ENCODE measurements at places on chromosomes 16 and 17.

- no peak overlapping the region for H3K27ac ChIP-seq
- H3K27me3 ChIP-seq: no peaks in the 10 kb centered on the region
- no peak overlapping the region for H3K4me3 ChIP-seq
- DNase-seq: no peak
- H3K36me3 ChIP-seq: no peaks in the 10 kb centered on the region
These were observed 4.3 kb downstream of the SPDYE4 start for GRCh38 chr17:8753976-8754440.

DNA sequence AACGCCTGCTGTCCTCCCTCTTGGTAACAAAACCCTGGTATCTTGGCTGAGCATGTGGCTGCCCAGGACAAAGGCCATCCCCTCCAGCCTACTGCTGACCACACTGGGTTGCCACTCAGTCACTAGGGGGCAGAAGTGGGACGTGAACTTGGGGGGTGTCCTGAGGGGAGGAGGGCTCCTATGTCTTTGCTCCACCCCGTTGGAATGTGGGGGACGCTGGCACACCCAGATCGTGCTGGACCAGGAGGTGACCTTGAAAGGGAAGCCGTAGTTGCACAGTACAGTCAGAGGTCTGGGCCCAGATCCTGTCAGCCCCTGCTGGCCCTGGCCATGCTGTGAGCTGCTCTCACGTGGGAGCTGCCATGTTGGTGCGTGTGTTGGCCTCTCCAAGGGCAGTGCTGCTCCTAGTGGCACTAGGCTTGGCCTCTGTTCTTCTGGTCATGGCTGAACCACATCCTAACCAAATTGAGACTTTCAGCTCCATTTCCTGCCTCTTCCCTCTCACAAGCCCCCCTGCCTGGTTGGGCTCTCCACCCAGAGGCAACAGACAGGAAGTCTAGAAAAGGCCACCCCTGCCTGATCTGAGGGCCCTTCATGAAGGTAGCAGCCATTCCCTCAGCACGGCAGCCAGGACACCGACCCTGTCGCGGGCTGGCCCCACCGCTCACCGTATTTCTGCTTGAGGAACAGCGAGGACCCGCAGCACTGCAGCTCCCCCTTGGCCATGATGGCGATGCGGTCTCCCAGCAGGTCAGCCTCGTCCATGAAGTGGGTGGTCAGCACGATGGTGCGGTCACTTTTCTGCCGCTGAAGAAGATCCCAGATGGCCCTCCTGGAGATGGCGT is 29.0 kb upstream of the RNPS1 start:
- no peaks in the 10 kb centered on the region for H3K4me1 ChIP-seq
- no peak overlapping the region for H3K4me3 ChIP-seq

DNA sequence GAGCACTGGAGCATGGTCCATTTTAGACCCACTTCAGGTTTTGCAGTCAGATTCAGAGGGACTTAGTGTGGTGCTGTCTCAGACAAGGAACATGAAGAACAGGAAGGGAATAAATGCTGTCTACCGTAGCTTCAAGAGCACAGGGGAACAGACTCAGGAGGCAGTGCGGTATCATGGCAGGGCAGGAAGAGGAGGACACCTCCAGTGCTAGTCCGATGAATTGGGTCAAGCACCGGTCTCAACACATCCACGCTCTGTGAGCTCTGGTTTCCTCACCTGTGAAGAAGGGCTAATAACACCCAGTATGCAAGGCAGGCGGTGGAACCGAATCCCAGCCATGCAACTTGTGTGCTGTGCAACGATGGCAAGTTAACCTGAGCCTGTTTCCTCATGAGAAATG is 3.6 kb upstream of the ANKFY1 start:
- no peak overlapping the region for H3K27ac ChIP-seq
- no peaks in the 10 kb centered on the region for H3K27me3 ChIP-seq
- DNase-seq: no peak
- H3K36me3 ChIP-seq: peaks cover 26% of the 10 kb centered on the region

- H3K4me1 ChIP-seq: no peaks in the 10 kb centered on the region
- no peak overlapping the region for H3K4me3 ChIP-seq
- no peaks in the 10 kb centered on the region for H3K27me3 ChIP-seq
- no peak for DNase-seq
These were observed 135.8 kb downstream of the CDH8 start for GRCh38 chr16:61900482-61900881.

- H3K27ac ChIP-seq: no peak overlapping the region
- no peaks in the 10 kb centered on the region for H3K36me3 ChIP-seq
- H3K4me1 ChIP-seq: peaks cover 12% of the 10 kb centered on the region
- H3K27me3 ChIP-seq: peaks cover 4% of the 10 kb centered on the region
These were observed 3.3 kb upstream of the VAC14 start for GRCh38 chr16:70804153-70804733.

DNA sequence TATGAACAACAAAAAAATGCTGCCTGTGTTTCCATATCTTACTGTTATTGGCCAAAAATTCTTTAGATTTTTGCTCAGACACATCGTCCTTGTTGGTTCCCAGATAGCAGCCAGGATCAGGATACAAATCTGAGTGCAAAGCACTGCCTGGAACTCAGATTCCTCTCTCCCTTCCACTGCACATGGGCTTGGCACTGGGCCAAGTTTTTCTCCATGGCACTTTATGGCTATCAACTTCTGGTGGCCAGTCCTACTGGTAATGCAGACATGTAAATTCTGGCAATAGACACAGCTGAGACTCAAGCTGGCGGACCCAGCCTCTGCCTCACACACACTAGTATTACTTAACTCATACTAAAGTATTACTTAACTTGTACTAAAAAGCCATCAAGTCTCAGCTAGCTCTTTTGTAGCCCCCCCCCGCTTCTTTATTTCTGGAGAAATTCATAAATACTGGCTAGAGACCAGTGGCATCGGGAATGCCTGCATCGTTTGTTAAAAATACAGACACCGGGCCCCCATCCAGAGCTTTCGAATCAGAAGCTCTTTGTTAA is 181.2 kb upstream of the COX10 start:
- no peaks in the 10 kb centered on the region for H3K27me3 ChIP-seq
- H3K4me1 ChIP-seq: no peaks in the 10 kb centered on the region
- H3K4me3 ChIP-seq: no peak overlapping the region
- no peaks in the 10 kb centered on the region for H3K36me3 ChIP-seq
- no peak overlapping the region for H3K27ac ChIP-seq

- H3K4me1 ChIP-seq: no peaks in the 10 kb centered on the region
- no peaks in the 10 kb centered on the region for H3K36me3 ChIP-seq
- no peak for DNase-seq
- H3K27me3 ChIP-seq: no peaks in the 10 kb centered on the region
These were observed 28.4 kb upstream of the CBFA2T3 start for GRCh38 chr16:89005201-89006035.

- no peaks in the 10 kb centered on the region for H3K27me3 ChIP-seq
- peak; percentile 53 for DNase-seq
- H3K36me3 ChIP-seq: peaks cover 9% of the 10 kb centered on the region
- H3K4me3 ChIP-seq: no peak overlapping the region
- H3K4me1 ChIP-seq: peaks cover 16% of the 10 kb centered on the region
These were observed 4.3 kb downstream of the POLG2 start for GRCh38 chr17:64492481-64493109.

- H3K4me1 ChIP-seq: peaks cover 19% of the 10 kb centered on the region
- H3K4me3 ChIP-seq: peak overlapping the region; percentile 95
- H3K27ac ChIP-seq: peak overlapping the region; percentile 79
- H3K36me3 ChIP-seq: no peaks in the 10 kb centered on the region
- H3K27me3 ChIP-seq: no peaks in the 10 kb centered on the region
These were observed 806 bp downstream of the MRM1 start for GRCh38 chr17:36602030-36602748.

- peaks cover 32% of the 10 kb centered on the region for H3K4me1 ChIP-seq
- H3K4me3 ChIP-seq: no peak overlapping the region
- DNase-seq: no peak
- H3K36me3 ChIP-seq: peaks cover 3% of the 10 kb centered on the region
- H3K27ac ChIP-seq: no peak overlapping the region
These were observed 6.0 kb downstream of the HELZ start for GRCh38 chr17:67238991-67239390.

Measured in naive thymus-derived CD4-positive, alpha-beta T cell (primary cell).